ENCODE measurements at places on chromosomes 1 and 21. TPM values are rescaled to one million over a fixed set of nuclear protein-coding genes. Genes with fewer than 3 reads are reported as not detected.

GRCh38 chr1:59520194-59520593, 223.3 kb downstream of the FGGY start:
- DNase-seq = no peak
- no peak overlapping the region for H3K27ac ChIP-seq
- H3K4me1 ChIP-seq = peaks cover 11% of the 10 kb centered on the region
- H3K27me3 ChIP-seq = no peaks in the 10 kb centered on the region
- H3K36me3 ChIP-seq = no peaks in the 10 kb centered on the region

- no peak for DNase-seq
- H3K27me3 ChIP-seq = no peaks in the 10 kb centered on the region
- peaks cover 14% of the 10 kb centered on the region for H3K36me3 ChIP-seq
Observed at GRCh38 chr1:10399444-10399941, 629 bp downstream of the PGD start.

- peak overlapping the region; percentile 62 for H3K27ac ChIP-seq
- no peak overlapping the region for H3K4me3 ChIP-seq
- no peaks in the 10 kb centered on the region for H3K27me3 ChIP-seq
- peaks cover 4% of the 10 kb centered on the region for H3K4me1 ChIP-seq
- peak; percentile 46 for DNase-seq
Observed at GRCh38 chr1:150021191-150021694, 10.7 kb upstream of the OTUD7B start.

DNA sequence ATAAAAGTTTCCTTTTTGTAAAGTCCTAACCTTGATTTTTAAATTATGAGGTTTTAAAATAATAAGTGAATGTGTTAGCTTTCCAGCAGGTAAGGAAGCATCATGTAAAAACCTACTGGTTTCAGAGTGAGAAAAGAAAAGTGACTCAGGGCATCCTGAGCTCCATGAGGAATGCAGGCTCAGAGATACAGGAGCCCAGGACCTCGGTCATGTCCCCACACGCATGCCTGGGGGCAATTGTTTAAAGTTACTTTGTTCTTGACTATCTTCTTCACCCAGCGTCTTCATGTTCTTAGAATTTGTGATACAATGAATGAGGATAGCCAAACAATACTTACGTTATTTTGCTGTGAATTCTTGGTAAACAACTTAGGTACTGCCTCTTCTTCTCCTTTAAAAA, 117.4 kb upstream of the PLPPR5 start:
- no peak overlapping the region for H3K27ac ChIP-seq
- H3K27me3 ChIP-seq = no peaks in the 10 kb centered on the region
- no peak for DNase-seq
- H3K36me3 ChIP-seq = no peaks in the 10 kb centered on the region
- H3K4me3 ChIP-seq = no peak overlapping the region

ATP5PB gene
- 334 TPM for total RNA-seq

GRCh38 chr1:118360817-118361216, 175.8 kb upstream of the SPAG17 start:
- no peak overlapping the region for H3K27ac ChIP-seq
- no peak for DNase-seq
- H3K4me3 ChIP-seq = no peak overlapping the region
- no peaks in the 10 kb centered on the region for H3K27me3 ChIP-seq

DNA sequence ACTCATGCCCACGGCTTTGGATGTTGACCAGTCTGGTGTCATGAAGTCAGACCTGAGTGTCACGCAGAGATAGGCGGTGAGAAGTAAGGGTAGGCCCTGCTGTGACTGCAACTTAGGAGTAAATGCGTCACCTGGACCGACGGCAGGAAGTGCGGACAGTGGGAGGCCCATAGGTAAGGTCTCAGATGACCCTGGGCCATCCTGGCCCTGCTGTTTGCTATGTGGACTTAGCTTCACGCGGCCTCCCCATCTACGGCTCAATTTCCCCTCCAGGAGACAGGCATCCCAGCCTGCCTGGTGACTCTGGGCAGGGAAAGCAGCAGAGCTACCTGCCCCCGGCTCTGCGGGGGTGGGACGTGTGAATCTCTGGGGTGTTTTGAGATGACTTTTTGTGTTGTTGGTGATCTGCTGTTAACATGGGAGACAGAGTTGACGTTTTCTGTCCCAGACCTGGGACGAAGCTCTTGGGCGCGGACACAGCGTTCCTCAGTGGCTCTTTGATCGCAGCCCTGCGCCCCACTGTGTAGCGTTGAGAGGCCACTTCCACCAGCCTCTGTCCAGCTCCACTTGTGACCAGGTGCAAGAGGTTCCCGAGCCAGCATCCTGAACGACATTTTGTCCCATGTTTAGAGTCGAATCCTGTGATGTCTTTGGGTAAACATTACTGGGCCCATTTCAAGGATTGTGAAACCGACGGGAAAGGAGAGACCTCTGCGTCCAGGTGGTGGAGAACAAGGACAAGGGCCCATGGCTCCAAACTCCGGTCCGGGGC, 39.9 kb downstream of the CRYAA start:
- H3K36me3 ChIP-seq = no peaks in the 10 kb centered on the region
- peaks cover 7% of the 10 kb centered on the region for H3K4me1 ChIP-seq
- no peak overlapping the region for H3K27ac ChIP-seq
- no peaks in the 10 kb centered on the region for H3K27me3 ChIP-seq

GRCh38 chr1:25537153-25537831, 6.1 kb upstream of the LDLRAP1 start:
- H3K4me3 ChIP-seq = no peak overlapping the region
- no peak for DNase-seq
- no peaks in the 10 kb centered on the region for H3K4me1 ChIP-seq
- no peaks in the 10 kb centered on the region for H3K36me3 ChIP-seq
- no peaks in the 10 kb centered on the region for H3K27me3 ChIP-seq

GRCh38 chr1:8926707-8927694, 18.7 kb upstream of the CA6 start:
- no peaks in the 10 kb centered on the region for H3K36me3 ChIP-seq
- no peak for DNase-seq
- H3K4me1 ChIP-seq = no peaks in the 10 kb centered on the region
- no peaks in the 10 kb centered on the region for H3K27me3 ChIP-seq

DNA sequence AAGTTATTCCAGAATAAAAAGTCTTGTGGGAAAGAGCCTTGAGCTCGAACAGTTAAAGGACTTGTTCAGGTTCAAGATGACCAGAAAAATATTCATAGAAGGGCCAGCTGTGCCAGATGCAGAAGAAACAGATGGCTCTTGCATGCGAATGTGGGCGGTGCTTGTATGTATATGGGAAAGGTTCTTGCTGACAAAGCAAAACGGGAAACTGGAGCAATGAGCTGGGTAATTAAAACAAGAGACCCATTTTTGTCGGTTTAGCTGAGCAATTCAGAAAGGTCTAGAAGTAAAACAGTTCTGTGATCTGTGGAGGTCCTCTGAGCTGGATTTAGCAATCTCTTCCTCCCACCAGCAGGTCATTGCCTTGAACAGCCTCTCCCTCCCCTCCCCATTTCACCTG, 107.2 kb upstream of the MARK1 start:
- H3K27me3 ChIP-seq = no peaks in the 10 kb centered on the region
- no peak overlapping the region for H3K27ac ChIP-seq
- no peaks in the 10 kb centered on the region for H3K4me1 ChIP-seq
- H3K4me3 ChIP-seq = no peak overlapping the region

DNA sequence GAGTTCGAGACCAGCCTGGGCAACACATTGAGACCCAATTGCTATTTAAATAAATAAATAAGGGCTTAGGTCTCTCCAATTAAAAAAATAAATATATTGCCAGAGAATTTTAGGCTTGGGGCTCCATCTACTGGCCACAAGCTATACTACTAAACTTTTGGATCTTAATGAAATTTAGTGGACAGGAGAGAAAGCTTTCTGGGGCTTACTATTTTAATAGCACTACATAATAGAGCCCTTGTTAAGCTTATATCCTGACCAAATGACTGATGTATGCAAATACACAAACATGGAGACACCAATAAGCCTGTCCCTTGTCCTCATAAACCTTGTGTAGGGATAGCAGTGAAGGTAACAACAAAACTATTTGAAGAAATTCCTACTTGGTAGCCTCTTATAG, 18.4 kb downstream of the CCT3 start:
- no peaks in the 10 kb centered on the region for H3K36me3 ChIP-seq
- H3K27ac ChIP-seq = no peak overlapping the region
- no peaks in the 10 kb centered on the region for H3K4me1 ChIP-seq
- DNase-seq = no peak

SGIP1 gene
- total RNA-seq = 1.4 TPM

OR2T11 gene
- not detected for total RNA-seq

- no peaks in the 10 kb centered on the region for H3K4me1 ChIP-seq
- no peak overlapping the region for H3K4me3 ChIP-seq
- H3K27me3 ChIP-seq = no peaks in the 10 kb centered on the region
- no peak overlapping the region for H3K27ac ChIP-seq
Observed at GRCh38 chr1:58064166-58064565, 482.4 kb downstream of the OMA1 start.

SPRR3 gene
- not detected for total RNA-seq

DNA sequence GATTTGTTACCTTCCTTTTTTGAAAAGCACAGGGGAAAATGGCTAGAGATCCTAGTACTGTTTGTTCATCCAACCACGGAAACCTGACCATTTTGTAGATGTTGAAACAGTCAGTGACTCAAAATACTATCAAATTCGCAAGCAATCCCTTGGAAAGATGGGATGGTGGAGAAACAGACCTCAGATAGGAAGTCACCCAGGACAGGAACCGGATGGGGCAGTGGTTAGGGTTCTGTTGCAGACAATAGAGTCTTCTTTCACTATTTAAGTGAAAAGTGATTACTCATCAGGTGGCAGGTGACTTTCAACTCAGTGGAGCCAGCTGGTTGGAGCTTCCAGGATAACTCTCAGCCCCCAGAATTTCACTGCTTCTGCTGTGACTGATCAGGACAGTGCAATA, 17.0 kb downstream of the LHX4 start:
- H3K27ac ChIP-seq = no peak overlapping the region
- H3K4me3 ChIP-seq = no peak overlapping the region

PPIAL4G gene
- 0.16 TPM for total RNA-seq

DNA sequence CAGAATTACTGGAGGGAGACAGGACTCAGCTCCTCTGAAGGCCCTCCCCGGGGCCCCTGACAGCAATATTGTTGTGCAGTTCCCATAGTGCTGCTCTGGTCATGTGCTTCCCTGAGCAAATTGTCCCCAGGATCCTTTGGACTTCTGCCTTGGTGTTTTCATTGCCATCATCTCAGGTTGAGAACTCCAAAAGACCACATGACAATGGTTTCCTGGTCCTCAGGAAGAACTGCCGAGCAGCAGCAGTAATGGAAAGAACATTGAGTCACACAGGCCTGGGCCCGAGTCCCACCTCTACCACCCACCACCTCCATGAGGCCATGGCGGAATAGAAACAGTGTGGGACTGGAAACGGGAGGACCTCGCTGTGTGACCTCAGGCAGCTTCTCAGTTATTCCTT, 6.3 kb upstream of the CTTNBP2NL start:
- no peaks in the 10 kb centered on the region for H3K36me3 ChIP-seq
- no peaks in the 10 kb centered on the region for H3K27me3 ChIP-seq
- peaks cover 26% of the 10 kb centered on the region for H3K4me1 ChIP-seq
- peak overlapping the region; percentile 89 for H3K27ac ChIP-seq
- DNase-seq = no peak
- H3K4me3 ChIP-seq = no peak overlapping the region

DNA sequence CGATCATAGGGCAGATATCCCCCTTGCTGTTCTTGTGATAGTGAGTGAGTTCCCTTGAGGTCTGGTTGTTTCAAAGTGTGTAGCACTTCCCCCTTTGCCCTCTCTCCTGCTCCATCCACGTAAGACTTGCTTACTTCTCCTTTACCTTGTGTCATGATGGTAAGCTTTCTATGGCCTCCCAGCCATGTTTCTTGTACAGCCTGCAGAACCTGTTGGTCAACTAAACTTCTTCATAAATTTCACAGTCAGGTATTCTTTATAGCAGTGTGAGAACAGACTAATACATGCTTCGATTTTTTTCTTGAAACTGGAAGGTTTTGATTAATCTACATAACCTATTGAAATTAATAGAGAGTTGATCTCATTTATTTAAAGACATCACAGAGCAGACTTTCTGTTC, 302.5 kb upstream of the PBX1 start:
- DNase-seq = no peak
- no peaks in the 10 kb centered on the region for H3K27me3 ChIP-seq
- no peak overlapping the region for H3K27ac ChIP-seq

- H3K27me3 ChIP-seq = no peaks in the 10 kb centered on the region
- peak; percentile 4 for DNase-seq
- no peak overlapping the region for H3K27ac ChIP-seq
- no peaks in the 10 kb centered on the region for H3K36me3 ChIP-seq
Observed at GRCh38 chr21:46128106-46128932, 27.1 kb downstream of the FTCD start.

DNA sequence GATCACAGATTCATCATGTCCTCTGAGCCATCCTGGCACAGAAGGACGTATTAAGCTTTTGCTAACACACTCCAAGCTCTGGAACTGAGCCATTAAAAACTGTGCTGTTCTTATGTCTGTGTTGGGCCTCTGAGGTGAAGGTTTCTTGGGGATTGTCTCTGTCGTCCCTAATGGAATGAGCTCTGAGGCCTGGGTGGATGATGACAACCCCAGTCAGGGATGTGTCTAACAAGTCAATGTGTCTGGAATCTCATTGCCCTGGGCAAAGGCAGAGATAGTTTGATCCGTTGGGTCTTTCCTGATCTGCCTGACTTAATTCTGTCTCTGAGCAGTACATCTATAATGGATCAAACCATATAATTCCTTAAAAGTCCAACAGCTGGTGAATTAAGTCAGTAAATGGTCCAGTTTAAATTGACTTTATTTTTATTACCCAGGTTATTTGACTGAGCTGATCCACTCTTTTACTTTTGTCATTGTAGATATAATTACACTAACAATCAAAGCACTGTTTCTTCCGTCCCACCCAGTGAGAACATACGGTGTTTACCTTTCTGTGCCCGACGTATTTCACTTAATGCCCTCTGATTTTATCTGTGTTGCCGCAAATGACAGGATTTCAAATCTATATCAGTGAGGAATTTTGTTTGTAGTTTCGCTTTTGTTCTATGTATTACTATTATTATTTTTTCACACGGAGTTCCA, 38.8 kb upstream of the OR2B11 start:
- DNase-seq = no peak
- H3K4me3 ChIP-seq = no peak overlapping the region
- no peaks in the 10 kb centered on the region for H3K36me3 ChIP-seq
- H3K27ac ChIP-seq = no peak overlapping the region
- H3K4me1 ChIP-seq = no peaks in the 10 kb centered on the region

RHBDL2 gene
- total RNA-seq = 3.7 TPM

LHX8 gene
- not detected for total RNA-seq

GRIK1 gene
- total RNA-seq = not detected
